ENCODE measurements at places on chromosomes 5 and 9.

DNA sequence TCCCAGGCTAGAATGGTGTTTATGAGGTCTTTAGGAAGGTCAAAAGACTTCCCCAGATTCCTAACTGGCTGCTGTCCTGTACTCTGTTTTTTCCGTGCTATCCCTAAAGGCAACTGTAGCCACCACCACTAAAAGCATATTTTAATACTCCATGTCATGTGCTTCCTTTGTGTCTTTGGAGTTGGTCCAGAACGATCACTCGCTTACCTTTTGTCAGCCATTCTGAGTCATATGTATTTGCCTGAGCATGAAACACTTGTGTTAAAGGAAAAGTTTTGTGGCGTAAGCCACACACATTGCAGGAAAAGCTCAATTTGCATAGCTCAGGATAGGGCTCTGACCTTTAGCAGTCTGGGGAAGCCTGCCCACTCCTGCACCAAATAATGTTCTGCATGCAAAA lies 299.6 kb downstream of the NTRK2 start:
- H3K36me3 ChIP-seq, result no peaks in the 10 kb centered on the region
- no peak overlapping the region for H3K4me3 ChIP-seq
- no peaks in the 10 kb centered on the region for H3K4me1 ChIP-seq
- no peak overlapping the region for H3K27ac ChIP-seq
- no peak for DNase-seq

DNA sequence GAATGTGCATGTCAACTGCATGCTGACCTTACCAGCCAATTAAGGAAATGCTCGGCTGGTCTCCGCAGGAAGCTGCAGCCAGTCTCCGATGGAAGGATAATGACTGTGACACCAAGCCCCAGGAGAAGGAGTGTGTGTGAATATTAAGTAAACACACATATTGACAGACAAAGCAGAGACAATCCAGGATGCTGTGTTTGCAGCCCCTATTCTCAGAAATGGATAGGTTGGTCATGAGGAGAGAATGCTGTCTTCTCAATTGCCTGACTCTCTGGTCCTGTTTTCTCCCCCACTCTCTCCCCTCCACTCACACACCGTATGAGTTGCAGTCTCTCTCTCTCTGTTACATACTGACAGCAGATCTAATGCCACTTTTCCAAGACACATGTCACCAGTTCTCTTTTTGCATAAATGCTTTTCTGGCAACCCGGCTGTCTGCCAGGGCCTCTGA lies 85.7 kb downstream of the EPB41L4A start:
- no peak overlapping the region for H3K4me3 ChIP-seq
- peaks cover 7% of the 10 kb centered on the region for H3K4me1 ChIP-seq
- H3K27ac ChIP-seq, result no peak overlapping the region
- no peak for DNase-seq

DNA sequence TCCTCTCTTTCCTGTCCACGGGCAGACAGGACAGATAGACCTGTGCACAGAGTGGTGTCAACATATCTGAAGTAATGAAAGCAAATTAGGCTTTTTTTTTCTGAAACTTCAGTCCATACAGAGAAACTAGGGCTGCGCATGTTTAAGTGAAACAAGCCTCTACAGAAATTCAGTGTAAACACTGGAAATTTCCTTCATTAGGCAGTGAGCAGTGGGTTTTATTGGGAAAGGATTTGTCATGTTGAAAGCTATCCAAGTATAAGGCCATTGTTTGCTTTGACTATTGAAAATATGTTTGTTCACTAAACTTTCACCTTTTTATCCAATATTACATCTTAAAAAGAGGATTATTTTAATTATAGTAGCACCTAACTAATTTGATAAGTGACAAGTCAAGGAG lies 161.2 kb downstream of the AOPEP start:
- no peaks in the 10 kb centered on the region for H3K27me3 ChIP-seq
- H3K4me3 ChIP-seq, result no peak overlapping the region
- no peak overlapping the region for H3K27ac ChIP-seq

DNA sequence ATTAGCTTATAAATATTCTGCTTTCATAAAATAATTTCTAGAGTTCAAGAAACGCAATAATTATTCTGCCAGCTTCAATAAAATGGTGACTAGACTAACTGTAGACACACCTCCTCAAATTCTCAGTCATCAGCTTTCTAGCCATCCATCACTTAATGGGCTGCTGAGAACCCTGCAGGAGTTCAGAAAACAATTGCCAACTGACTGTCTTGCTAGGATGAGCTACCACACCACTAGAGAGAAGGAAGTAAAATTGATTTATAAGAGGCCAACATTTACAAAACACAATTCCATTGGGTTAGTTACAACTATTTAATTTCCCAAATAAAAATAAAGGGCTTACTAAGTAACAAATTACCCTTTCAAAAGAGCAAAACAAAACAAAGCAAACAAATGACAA lies 126.5 kb upstream of the PAPPA start:
- H3K27ac ChIP-seq, result no peak overlapping the region
- no peaks in the 10 kb centered on the region for H3K4me1 ChIP-seq
- no peaks in the 10 kb centered on the region for H3K36me3 ChIP-seq
- H3K27me3 ChIP-seq, result no peaks in the 10 kb centered on the region
- DNase-seq, result no peak

DNA sequence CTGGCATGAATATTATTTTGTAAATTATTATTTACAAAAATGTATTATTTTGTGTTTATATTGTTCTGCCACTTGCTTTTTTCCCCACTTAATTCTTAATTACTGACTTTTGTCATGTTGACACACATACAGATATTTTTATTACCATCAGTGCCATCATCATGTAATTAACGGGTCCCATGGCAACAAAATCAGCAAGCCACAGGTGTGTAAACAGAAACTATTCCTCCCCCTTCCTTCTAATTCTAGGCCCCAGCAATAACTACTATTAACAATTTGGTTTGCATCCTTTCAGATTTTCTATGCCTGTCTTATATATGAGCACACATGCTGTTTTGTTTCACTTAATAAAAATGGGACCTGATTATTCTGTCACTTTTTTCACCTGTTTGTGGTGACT lies 29.3 kb downstream of the CYFIP2 start:
- DNase-seq, result no peak
- peaks cover 97% of the 10 kb centered on the region for H3K36me3 ChIP-seq
- H3K4me3 ChIP-seq, result no peak overlapping the region
- H3K27me3 ChIP-seq, result no peaks in the 10 kb centered on the region
- H3K4me1 ChIP-seq, result peaks cover 54% of the 10 kb centered on the region
- peak overlapping the region; percentile 87 for H3K27ac ChIP-seq

GRCh38 chr9:21682381-21682780 lies 120.1 kb upstream of the MTAP start:
- no peaks in the 10 kb centered on the region for H3K27me3 ChIP-seq
- no peak overlapping the region for H3K4me3 ChIP-seq
- DNase-seq, result no peak
- H3K36me3 ChIP-seq, result no peaks in the 10 kb centered on the region
- peaks cover 71% of the 10 kb centered on the region for H3K4me1 ChIP-seq
- no peak overlapping the region for H3K27ac ChIP-seq
